ENCODE measurements at places on chromosomes 1 and 21.

GRCh38 chr1:165895451-165895871 lies 68.0 kb downstream of the UCK2 start:
- no peak for DNase-seq

- peak; percentile 5 for DNase-seq
Measured at GRCh38 chr1:76336931-76337371, 262.4 kb downstream of the ST6GALNAC3 start.

DNA sequence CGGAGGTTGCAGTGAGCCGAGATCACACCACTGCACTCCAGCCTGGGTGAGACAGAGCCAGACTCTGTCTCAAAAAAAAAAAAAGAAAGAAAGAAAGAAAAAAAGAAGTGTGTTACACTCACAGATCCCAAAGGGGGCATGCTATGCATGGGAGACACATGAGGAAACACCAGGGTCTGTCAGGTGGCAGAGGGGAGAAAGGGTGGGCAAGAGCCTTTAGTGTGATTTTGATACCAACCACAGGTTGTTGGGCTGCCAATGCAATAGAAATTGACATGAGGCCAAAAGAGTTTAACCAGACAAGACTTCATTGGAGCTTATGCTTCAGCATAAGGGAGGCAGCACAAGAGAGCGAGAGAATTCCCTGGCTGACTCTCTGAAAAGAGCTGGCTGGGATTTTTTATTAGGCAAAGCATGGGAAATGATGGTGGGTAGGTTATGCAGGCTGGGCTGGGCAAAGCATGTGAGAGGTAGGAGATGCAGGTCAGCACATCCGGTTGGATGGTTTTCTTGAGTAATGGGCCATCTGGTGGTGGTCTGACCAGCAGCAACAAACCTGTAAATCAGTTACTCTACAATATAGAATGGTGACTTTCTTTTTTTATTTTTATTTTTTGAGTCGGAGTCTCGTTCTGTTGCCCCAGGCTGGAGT lies 11.7 kb upstream of the EXTL1 start:
- peak; percentile 57 for DNase-seq

DNA sequence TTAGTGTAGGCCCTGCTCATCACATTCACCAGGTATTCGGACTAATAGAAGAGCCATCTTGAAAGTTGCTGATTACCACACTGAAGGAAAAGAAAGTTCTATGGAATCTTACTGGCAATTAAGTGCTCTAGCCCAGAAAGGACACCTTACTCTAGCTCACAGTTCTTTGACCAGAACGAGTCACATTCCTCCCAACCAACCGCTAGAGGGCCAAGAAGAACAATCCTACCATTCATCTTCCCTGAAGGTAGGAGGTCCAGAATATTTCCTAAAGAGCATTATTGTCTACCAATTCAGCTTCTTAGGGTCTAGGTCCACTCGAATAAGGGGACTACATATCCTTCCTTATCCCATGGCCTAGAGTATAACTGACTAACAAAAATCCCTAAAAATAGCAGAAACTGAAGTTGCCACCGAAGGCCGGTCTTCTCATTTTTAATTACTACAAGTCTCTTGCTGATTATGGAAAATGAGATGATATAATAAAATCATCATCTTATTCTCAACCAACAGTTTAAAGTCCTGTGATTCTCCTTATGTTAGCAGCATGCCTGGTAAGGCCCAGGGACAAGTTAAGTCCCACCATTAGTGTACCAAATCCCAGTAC lies 2.7 kb upstream of the FMO1 start:
- peak; percentile 62 for DNase-seq

- DNase-seq: no peak
Measured at GRCh38 chr21:45291613-45292398, 4.1 kb upstream of the POFUT2 start.

DNA sequence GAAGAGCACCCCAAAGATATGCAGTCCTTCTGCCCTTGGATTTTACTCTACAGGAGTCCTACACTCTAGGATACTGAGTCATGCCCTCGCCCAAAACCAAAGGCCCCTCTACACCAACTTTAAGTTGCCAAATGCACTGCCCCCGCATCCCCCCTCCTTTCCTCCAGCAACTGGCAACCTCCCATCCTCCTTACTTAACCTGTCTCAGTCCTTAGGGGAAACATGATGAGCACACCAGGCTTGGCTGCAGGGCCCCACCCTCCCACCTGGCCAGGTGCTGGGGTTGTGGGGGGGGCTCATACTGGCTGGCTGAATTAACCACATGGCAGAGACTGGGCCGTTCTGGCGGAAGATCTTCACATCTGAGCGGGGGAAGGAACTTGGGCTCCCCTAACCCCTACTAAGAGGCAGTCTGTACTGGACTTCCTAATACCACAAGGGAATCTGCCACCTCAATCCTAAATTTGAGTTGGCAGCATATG lies 1.2 kb downstream of the HDGF start:
- peak; percentile 66 for DNase-seq

DNA sequence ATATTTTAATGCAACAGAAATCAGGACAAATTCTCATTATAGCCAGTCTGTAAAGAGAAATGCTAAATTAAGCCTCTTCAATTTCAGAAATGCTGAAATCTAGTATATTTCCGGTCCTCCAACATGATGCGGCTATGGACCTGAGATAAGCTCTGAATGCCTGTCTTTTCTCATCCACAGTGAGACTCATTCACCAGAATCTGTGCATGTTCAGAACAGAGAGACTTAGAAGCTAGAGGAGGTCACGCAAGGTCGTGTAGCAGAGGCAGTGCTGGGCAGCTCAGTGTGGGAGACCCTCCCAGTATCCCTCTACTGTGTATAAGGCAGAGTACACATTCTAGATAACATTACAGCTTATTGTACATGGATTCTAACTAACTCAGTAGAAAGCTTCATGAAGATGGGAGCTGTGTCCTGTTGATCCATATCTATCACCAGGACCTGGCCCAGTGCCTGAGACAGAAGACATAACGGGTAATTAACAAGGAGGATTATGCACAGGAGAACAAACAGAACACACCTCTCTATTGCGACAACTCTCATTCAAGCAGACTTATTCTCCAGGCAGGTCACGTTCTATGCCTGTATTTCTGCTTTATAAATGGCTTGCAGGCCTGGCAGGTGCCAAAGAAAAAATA lies 97.0 kb upstream of the COA6 start:
- no peak for DNase-seq

DNA sequence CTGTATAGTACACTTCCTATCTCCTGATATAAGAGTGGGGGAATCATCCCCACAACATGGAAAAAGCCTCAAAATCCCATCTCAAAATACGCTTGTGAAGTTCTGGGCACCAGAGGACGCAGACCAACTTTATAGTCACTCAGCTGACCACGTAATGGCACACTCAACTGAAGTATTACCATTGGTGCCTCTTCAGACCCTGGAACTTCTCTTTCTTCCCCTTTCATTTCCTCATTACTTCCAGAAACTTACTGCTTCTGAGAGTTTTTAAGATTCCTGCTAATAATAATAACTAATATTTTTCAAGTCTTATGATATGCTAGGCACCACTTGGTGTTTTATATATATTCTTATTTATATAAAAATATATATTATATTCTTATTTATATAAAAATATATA lies 202.6 kb downstream of the PTPRC start:
- DNase-seq: no peak

DNA sequence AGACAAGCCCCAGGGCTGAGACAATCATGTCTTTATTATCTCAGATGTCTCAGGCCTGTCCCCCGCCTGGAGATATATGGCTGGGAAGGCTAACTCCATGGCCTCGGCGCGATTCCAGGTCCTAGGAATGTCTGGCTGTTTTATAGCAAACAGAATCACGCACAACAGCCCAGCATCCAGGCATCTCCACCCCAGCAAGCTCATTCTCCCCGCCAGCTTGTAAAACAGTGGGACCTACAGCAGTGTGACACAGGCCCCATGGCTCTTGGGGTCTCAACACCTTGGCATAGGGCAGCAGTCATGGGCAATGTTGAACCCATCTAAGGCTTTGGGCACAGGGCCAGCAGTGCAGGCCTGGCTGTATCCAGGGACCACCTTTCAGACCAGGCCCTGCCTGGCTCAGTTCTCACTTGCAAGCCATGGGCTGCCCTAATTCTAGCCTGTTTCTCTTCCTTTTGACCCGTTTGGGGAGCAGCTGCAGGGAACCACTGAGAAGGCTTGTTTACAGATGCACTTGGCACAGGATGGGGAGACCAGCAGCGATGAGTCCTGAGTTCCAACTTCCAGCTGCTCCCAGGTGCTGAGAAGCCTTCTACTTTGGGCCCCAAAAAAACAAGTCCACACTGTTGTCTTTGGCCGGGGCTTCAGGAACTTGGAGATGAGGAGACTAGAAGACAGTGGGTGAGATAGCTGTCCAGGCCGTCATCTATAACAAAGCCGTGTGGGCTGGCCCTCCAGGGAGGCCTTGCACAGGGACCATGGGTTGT lies 34.4 kb downstream of the WNT4 start:
- no peak for DNase-seq

GRCh38 chr1:51058858-51059257 lies 43.2 kb upstream of the C1orf185 start:
- peak; percentile 33 for DNase-seq

GRCh38 chr1:246639732-246640131 lies 73.5 kb downstream of the CNST start:
- DNase-seq: no peak

DNA sequence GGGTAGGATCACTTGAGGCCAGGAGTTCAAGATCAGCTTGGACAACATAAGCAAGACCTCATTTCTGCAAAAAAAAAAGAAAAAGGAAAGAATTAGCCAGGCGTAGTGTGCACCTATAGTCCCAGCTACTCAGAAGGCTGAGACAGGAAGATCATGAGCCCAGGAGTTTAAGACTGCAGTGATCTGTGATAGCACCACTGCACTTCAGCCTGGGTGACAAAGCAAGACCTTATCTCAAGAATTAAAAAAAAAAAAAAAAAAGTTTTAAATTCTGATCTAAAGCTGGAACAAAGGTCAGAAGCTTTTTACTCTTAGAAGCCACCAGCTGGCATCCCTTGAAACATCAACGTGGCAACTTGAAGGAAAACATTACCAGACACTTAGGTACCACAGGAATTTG lies 45.3 kb downstream of the HENMT1 start:
- DNase-seq: no peak

DNA sequence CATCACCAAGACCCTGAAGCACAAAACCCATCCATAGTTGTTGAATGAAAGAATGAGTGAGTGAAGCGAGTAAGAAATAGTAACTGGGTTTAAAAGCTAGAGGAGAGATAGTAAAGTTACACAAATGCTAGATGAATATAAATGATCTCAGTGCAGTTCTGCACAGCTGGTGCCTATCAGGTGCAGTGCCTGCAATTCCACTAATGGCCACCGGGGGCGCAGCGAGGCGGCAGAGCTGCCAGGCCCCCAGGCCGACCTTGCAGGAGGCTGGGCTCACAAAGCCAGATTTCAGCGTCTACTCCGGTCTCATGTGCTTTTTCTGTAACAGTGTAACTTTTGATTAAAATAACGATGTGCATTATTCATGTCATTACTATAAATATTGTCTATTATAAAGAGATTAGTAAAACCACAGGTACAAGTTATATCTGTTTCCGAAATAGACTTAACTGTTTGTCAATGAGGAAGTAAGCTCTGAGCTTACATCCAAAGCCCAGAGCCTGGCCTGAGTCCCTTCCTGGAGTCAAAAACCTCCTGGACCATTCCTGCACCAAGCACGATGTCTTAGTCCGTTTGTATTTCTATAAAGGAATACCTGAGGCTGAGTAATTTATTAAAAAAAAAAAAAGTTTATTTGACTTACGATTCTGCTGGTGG lies 477.6 kb downstream of the NPHP4 start:
- peak; percentile 59 for DNase-seq

DNA sequence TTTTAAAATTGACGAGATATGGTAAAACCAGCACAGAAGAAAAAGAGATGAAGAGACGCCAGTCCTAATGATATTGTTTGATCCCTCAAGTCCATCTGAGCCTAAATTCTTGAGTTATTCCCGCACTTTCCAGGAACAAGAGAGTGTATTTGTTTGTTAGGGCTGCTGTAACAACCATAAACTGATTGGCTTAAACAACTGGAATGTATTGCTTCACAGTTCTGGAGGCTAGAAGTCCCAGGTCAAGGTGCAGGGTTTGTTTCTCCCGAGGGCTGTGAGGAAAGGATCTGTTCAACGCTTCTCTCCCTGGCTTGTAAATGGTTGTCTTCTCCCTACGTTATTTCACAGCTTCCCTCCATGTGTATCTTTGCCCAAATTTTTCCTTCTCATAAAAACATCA lies 7.8 kb upstream of the EXO1 start:
- no peak for DNase-seq

- DNase-seq: no peak
Measured at GRCh38 chr1:212351588-212352362, 62.9 kb downstream of the PACC1 start.

DNA sequence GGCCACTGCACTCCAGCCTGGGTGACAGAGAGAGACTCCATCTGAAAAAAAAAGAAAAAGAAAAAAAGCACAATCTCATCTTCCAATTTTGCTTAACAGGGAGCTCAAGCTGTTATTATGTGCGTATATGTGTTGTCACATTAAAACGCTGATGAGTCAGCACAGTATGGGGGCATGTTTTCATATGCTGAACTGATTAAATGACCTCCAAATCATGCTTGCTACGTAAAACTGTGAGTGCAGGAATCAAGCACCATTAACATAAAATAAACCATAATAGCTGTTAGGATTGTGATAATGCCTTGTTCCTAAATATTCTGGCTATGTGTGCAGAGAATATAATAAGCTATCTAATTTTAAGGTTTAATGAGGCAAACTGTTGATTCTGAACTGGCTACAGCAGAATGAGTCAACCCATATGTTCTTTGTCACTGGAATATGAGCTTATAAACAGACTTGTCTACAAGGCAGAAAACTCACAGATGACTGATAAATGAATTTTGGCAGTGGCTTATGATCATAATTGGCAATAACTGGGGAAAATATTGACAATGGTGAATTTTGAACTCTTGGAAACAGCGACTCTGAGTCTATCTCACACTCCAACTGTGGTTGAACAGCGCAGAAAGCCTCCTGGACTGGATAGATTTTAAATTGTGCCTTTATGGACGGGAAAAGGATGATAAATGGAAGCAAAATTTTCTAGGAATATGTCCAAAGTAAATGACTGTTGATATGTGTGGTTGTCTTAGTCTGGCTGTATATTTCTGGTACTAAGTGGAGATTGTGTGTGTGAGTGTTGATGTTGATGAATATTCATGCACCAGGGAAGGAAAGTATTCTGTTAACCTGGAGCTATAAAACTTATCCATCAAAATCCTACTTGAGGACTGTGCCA lies 75.5 kb downstream of the VCAM1 start:
- no peak for DNase-seq

DNA sequence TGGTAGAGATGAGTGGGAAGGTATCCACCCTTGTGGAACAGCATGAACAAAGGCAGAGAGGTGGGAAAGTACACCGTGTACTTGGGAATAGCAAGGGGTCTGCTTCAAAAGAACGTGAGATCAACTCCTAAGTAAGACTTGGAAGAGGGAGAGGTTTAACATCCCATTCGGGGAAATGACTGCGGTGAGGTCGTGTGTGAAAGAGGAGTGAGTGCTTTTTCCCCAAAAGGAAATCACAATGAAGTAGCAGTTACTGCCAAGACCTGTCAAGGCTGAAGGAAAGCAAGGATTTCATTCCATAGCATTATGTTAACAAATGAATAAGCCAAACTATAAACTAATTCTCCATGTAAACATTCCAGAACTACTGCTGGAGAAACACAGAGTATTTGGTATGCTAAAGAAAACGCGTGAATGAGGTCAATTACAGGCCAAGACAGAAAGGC lies 20.0 kb upstream of the SYDE2 start:
- no peak for DNase-seq

GRCh38 chr1:72848997-72849396 lies 566.7 kb upstream of the NEGR1 start:
- no peak for DNase-seq
